ENCODE measurements at places on chromosomes 5 and 9.

DNA sequence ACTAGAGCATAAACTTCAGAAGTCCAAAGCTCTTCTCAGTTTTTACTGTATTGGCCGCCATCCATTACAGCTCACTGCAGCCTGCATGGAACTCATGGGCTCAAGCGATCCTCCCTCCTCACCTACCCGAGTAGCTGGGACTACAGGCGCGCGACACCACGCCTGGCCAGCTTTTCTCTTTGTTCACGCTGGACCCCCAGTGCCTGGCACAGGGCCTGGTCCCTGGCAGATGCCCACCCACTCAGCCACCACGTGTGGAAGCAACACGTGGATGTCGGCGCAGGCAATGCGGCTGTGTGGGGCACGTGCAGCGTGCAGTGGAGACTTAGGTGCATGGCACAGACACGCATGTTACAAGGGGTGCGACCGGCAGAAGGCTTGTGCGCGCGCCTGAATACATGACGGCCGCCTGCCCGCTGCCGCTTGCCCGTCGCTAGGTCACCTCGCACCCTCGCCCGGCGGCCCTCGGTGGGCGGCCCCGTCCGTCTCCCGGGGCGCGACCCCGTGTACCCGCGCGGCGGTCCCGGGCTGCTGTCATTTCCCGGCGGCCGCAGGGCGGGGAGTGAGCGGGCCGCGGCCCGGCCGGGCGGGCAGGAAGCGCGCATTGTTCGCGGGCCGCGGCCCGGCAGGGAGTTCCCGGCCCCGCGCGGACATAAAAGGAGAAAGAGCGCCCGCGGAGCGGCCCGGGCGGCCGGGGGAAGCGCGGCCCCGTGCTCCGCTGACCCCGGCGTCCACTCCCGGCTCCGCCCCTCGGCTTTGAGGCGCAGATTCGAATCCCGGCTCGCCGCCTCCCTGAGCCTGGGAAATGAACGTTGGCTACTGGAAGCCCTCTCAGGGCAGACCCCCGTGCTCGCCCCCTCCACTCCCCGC, 24.1 kb upstream of the PTGS1 start:
- DNase-seq, result no peak

DNA sequence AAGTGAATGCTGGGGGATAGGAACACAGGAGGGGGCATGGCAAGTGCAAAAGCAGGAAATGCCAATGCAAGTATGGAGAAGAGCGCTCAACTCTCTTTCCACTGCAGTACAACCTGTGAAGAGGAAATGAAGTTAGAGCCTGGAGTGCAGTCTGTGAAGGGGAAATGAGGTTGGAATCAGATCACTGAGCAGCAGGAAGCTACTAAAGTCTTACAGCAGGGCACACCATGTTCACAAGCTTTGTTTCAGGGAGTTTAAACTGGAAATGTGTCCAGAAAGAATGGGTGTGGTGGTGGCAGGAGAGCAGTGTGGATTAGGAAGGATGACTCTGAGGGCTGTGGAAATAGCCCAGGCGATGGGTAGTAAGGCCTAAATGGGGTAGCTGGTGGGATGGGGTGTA, 15.4 kb downstream of the ARHGEF37 start:
- DNase-seq, result no peak

- DNase-seq, result no peak
Observed at GRCh38 chr5:3827624-3828023, 232.0 kb downstream of the IRX1 start.

DNA sequence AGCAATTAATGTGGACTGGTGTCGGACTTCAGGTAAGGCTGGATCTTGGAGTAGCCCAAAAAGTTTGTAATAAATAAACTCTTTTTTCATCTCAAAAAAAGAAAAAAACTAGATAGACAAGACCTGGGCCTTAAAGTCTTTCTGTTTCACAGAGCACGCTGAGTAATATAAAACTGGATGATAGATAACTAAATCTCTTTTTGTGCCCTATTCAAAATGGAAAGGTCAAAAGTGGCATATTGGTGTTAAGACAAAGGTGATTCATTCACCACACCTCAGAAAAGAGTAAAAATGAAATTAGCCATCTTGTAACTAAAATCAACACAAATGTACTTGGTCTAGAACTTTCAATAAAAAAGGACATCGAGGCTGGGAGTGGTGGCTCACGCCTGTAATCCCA, 30.3 kb upstream of the RFK start:
- DNase-seq, result no peak

DNA sequence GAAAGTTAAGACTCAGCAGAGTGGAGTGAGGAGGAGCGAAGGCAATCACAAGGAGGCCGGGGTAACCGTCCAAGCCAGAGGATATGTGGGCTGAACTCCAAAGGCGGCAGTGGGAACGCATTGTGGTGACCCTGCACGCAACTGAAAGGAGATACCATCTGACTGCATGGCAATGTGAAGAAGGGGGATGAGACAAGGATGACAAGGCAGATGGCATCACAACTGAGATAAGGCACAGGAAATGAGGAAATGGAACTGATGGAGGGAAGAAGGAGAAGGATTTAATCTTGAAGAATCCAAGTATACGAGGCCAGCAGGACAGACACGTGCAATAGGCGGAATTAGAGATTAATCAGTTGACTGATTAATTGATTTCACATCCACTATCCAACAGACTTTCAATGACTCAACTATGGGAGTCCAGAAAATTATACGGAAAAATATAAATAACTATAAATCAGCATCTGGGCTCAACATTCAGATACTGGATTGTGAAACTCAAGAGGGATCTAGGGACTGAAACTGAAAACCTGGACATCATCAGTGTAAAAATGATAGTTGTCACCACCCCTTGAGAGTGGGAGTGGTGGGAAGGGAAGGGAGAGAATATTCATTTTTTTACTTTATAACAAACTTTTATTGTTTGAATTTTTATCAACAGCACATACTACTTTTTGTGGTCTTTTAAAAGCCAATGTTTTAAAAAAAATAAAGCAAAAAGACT, 86.1 kb downstream of the ARL15 start:
- DNase-seq, result no peak

DNA sequence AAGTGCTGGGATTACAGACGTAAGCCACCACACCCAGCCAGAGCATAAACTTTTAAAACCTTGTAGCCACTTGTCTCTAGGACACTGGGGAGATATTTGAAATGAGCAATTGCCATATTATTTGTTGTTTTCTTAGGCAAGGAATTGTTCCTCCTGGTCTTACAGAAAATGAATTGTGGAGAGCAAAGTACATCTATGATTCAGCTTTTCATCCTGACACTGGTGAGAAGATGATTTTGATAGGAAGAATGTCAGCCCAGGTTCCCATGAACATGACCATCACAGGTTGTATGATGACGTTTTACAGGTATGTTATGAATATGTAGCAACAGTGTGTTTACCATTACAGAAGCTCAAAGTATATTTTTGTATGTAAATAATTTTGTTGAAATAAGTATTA, 30.5 kb downstream of the SFXN1 start:
- DNase-seq, result no peak

DNA sequence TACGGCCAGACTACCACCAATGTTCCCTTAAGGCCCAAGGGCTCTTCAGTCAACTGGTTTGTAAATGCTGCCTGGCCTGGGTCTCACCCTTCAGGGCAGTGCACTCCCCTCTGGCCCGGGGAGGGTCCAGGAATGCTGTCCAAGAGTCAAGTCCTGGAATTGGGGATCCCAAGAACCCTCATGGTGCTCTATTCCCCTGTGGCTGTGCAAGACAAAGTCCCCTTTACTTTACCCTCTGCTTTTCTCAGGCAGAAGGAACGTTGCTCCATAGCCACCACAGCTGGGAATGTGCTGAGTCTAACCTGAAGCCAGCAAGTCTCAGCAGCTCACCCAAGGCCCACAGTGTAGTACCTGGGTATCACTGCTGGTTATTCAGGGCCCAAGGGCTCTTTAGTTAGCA, 51.3 kb upstream of the CRHBP start:
- DNase-seq, result no peak

Measured in NCI-H1092 (cell line).